ENCODE measurements at places on chromosomes 5 and 9. TPM values are rescaled to one million over a fixed set of nuclear protein-coding genes. Genes with fewer than 3 reads are reported as not detected.
A peak's percentile ranks its signal among the peaks of the same experiment; 100 is the strongest.

The NEURL1B gene
- 4.7 TPM for total RNA-seq

The PCDHB2 gene
- total RNA-seq: 0.24 TPM

The ECM2 gene
- total RNA-seq: 1.3 TPM

The TRIM36 gene
- total RNA-seq: 1.8 TPM

The NR6A1 gene
- 0.47 TPM for total RNA-seq

The MYOZ3 gene
- total RNA-seq: 0.47 TPM

The PTGER4 gene
- total RNA-seq: 22.8 TPM

The NFIL3 gene
- 5.1 TPM for total RNA-seq

The PCDHGA12 gene
- total RNA-seq: 0.80 TPM

The INSL4 gene
- 0.05 TPM for total RNA-seq

- no peak for DNase-seq
These were observed 33.1 kb downstream of the ATP6V0E1 start for GRCh38 chr5:173016598-173017046.

DNA sequence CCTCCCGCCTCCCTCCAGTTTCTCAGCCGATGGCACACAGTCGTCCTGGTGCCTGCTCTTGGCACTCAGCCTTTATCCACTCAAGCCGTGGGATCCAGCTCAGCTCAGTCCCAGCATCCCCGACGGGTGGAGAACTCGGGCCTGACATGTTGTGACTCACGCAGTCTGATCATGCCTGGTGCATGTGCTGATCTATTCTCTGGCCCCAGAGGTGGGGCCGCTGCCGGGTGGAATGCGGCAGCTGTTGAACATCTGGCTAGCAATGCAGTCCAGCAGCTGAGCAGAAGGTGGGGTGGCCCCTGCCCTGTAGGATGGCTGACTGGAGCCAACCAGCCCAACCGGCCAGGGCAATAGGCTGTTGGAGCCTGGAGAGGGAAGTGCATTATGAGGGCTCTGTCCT, 1.7 kb upstream of the AIF1L start:
- DNase-seq: no peak

- no peak for DNase-seq
These were observed 10.8 kb upstream of the DBN1 start for GRCh38 chr5:177483994-177484901.

DNA sequence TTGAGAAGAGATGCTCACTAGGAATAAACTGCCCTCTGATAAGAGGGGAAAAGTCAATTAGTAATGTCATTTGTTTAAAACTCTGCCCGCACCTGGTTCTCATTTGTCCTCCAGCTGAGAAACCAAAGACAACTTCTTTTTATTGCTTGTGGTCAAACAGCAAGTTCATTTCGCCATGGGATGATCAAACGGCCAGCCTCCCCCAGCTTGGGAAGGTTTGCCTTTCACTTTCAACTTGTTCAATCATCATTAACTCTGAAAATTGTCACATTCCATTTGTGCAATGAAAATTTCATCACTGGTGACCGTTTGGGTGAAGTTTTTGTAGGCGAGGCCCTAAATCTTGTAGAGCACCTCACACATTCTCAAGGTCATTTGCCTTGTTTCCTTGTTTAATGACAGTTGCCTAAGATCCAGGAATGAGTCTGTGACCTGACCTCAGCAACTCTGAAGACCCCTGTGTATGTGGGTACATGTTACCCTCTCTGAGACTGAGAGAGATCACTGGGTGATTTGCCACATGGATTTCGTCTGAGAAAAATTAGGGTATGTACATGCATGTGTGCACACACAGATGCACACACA, 117.7 kb downstream of the MARCHF3 start:
- DNase-seq: no peak

DNA sequence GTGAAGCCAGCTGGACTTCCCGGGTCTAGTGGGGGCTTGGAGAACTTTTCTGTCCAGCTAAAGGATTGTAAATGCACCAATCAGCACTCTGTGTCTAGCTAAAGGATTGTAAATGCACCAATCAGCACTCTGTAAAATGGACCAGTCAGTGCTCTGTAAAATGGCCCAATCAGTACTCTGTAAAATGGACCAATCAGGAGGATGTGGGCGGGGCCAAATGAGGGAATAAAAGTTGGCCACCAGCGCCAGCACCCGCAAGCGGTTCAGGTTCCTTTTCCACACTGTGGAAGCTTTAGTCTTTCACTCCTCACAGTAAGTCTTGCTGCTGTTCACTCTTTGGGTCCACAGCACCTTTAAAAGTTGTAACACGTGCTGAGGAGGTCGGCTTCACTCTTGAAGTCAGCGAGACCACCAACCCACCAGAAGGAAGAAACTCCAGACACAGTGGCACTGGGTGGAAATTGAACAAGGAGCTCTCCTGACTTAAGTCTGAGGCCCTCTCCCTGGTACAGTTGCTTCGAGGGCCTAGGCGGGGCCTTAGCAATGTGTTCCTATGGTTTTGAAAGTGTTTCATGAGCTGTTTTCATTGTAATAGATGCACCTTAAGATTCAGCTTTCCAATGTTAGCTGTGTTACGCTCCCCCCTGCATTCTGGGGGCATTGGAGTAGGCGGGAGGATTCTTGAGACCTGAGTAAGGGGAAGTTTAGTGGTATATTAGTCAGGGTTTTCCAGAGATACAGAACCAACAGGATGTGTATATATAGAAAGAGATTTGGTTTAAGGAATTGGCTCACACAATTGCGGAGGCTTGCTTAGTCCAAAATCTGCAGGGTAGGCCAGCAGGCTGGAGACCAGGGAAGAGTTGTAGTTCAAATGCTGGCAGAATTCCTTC, 21.5 kb upstream of the MYO10 start:
- DNase-seq: no peak

- DNase-seq: peak; percentile 42
These were observed 3.0 kb upstream of the UBE2R2 start for GRCh38 chr9:33813712-33814641.

DNA sequence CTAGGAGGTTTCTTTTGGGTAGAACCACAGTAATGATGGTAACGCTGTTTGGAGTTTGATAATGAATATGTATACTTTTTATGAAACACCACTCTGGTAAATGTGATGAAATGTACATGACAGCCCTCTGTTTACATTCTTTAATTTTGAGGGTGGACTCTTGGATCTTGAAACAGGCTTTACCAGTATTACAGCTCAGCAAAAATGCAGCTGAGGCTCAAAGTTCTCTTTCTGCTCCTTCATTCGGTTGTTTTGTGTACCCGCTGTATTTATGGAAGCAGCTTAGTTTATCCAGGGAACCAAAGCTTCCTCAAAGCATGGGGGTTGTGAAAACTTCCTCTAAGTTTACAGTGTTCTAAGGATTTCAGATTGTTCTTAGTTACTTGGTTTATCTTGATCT, 11.1 kb downstream of the GAPVD1 start:
- no peak for DNase-seq

DNA sequence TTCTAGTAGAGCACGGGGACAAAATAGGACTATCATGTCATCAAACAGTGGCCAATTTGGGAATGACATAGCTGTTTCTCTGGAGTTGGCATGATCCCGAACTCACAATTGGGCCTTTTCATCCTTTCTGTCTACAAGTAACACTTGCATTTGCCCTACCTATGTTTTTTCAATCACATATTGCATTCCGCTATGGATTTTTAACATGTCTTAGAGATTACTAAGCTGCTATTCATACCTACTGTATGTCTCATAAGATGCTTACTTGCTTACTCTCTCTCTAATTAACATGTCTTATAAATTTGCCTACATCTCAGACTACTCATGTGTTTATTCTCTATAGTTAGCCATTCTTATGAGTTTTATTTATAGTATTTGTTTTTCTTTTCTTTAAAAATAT, 341.2 kb upstream of the CTNND2 start:
- DNase-seq: no peak

DNA sequence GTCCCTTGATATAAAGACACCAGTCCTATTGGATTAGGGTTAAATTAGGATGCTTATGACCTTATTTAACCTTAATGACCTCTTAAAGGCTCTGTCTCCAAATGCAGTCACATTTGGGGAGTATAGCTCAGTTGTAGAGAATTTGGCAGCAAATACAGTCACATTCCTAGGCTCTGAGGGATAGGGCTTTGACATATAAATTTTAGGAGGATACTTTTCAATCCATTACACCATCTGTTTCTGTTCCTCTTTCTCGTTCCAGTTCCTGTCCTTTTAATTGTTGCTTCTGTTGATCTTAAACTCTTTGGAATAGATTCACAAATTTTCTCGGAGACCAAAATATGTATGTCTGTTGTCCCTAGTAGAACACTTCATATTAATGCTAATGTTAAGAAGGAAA, 390.0 kb upstream of the PCSK5 start:
- no peak for DNase-seq

DNA sequence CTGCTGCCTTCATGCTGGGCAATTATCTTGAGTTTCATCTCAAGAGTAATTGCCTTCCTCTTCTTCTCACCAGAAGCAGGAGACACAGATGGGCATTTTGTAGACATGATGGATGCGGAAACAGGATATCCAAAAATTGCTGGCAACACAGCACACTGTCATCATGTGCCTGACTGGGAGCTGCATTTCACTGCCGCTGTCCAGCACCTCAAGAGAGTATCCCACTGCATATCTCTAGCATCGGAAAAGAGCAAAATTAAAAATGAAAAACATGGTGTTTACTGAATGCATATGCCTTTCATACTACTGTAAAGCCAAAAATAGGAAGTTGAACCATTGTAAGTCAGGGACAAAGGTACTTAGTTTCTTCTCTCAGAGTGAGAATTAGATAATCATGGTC, 210.7 kb downstream of the MAN2A1 start:
- no peak for DNase-seq

GRCh38 chr5:141903261-141903660, 20.4 kb upstream of the DELE1 start:
- DNase-seq: no peak

DNA sequence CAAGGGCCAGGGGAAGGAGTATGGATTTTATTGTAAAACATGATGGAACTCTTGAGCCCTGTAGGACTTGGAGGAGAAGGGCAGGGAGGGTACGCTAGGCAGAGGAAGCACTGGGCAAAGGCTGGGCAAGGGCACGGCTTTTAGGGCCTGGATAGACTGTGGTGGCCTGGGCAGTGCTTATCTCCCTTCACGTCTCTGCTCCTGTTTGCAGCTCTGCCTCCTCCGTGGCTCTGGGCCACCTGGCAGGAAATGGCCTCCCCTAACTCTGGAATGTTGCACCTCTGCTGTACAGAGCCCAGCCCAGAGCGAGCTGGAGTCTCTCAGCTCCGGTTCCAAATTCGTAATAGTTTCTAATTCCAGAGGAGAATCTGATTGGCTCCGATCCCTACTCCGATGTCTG, 12.2 kb upstream of the STC2 start:
- DNase-seq: no peak

DNA sequence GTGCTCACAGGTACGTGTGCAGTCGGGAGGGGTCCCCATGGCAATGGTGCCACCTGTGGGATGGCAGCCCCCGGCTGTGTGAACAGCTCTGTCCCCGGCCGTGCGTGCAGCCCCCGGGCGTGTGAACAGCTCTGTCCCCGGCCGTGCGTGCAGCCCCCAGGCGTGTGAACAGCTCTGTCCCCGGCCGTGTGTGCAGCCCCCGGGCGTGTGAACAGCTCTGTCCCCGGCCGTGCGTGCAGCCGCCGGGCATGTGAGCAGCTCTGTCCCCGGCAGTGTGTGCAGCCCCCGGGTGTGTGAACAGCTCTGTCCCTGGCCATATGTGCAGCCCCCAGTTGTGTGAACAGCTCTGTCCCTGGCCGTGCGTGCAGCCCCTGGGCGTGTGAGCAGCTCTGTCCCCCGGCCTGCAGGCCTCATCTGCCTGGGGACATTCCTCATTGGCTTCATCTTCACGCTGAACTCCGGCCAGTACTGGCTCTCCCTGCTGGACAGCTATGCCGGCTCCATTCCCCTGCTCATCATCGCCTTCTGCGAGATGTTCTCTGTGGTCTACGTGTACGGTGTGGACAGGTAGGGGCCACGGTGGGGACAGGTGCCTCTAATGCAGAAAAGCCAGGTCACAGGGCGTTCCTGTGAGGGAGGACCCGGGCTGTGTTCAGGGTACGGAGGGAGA, 5.9 kb upstream of the SLC6A18 start:
- no peak for DNase-seq

DNA sequence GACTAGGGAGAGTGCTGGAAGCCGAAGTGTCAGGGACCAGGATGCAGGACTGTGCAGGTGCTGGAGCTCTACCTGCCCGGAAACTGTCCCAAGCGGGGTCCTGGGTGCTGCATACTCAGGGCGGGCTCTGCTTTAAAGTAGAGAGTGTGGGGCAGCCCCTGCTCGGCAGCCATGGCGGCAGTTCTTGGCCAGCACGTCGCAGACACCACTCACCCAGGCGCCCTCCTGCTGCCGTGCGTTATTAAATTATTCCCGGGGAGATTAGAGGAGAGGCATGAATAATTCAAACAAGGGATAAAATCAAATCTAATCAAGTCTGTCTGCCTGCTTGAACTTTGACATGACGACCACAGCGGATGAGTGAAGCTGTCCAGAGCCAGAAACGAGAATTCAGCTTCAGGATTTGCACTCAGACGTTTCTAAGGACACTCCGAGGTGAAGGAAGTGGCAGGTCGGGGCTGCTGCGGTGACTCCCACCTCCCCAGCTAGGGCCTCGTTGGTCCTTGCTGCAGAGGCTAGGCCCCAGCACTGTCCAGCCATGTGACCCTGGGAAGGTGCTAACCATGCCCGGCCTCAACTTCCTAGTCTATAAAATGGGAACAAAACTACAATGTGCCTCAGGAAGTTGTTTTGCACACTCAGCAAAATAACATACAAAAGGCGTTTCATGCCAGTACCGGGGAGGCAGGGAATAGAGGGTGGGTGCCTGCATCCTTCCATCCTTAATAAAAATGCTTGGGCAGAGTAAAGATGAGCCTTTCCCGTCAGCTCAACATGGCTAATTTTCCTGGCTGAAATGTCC, 91.3 kb upstream of the ADAMTS2 start:
- DNase-seq: no peak

GRCh38 chr5:157303667-157304327, 37.9 kb downstream of the CYFIP2 start:
- DNase-seq: no peak

- DNase-seq: no peak
These were observed 17.7 kb upstream of the LRRC14B start for GRCh38 chr5:173392-174290.

- no peak for DNase-seq
These were observed 70.8 kb upstream of the UNC5A start for GRCh38 chr5:176739461-176740051.

DNA sequence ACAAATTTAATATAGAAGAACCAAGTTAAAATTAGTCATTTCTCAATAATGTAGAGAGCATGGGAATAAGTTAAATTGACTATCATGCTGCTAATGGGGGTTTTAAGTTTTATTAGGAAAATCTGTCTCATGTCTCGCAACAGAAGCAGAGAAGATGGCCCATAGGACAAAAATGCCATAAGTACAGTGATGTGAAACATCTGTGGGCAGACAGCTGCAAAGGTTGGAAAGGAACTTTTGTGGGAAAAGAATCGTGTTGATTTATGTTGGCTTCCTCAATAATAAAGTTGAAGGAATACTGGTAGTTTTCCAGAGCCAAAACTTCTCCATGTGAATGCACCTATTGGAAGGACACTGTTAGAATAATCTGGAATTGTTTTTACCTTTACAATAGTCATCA, 44.8 kb downstream of the VCAN start:
- no peak for DNase-seq

All from thymus (tissue), 14 donors.